Fibroblast of skin of abdomen (primary cell): ENCODE measurements at places on chromosomes 13 and 19.

DNA sequence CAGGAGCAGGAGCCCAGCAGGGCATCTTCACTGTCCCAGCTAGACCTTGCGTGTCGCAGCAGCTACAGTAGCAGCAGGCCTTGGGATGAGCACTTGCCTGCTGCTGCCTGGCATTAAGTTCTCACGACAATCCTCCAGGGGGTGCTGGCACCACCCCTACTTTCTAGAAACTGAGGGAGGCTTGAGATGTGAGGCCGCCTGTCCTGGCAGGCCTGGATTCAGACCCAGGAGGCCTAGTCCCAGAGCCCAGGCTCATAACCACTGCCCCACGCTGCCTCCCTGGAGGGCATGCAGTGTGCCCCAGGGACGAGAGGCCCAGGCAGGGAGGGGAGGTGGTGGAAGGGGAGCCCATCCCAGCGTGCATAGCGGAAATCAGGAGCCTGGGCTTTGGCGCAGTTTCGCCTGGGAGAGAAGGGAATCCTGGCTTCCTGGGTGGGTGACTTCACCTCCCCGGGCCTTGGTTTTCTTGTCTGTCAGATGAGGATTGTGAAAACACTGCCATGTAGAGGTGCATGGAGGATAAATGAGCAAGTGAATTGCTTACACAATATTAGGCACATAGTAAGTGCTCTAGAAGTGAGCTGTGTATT lies 26.1 kb downstream of the PPP5C start:
- no peak for DNase-seq

DNA sequence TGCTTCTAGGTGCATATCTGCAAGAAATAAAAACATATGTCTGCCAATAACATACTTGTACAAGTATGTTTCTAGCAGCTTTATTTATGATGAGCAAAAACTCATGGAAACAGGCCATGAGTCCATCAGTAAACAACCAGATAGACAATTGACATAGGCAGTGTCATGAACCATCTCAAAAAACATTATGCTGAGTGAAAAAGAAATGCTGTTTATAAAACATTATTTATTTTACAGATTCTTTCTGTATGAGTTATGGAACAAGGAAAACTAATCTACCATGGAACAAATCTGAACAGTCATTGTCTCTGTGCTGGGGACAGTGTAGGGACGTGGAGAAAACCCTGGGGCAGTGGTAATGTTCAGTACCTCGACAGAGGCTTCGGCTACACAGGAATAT lies 283.9 kb downstream of the UQCRFS1 start:
- DNase-seq = peak; percentile 24

GRCh38 chr19:17522988-17523872 lies 11.8 kb downstream of the PGLS start:
- no peak for DNase-seq

- DNase-seq = no peak
Observed at GRCh38 chr13:80562433-80563156, 221.7 kb upstream of the SPRY2 start.

DNA sequence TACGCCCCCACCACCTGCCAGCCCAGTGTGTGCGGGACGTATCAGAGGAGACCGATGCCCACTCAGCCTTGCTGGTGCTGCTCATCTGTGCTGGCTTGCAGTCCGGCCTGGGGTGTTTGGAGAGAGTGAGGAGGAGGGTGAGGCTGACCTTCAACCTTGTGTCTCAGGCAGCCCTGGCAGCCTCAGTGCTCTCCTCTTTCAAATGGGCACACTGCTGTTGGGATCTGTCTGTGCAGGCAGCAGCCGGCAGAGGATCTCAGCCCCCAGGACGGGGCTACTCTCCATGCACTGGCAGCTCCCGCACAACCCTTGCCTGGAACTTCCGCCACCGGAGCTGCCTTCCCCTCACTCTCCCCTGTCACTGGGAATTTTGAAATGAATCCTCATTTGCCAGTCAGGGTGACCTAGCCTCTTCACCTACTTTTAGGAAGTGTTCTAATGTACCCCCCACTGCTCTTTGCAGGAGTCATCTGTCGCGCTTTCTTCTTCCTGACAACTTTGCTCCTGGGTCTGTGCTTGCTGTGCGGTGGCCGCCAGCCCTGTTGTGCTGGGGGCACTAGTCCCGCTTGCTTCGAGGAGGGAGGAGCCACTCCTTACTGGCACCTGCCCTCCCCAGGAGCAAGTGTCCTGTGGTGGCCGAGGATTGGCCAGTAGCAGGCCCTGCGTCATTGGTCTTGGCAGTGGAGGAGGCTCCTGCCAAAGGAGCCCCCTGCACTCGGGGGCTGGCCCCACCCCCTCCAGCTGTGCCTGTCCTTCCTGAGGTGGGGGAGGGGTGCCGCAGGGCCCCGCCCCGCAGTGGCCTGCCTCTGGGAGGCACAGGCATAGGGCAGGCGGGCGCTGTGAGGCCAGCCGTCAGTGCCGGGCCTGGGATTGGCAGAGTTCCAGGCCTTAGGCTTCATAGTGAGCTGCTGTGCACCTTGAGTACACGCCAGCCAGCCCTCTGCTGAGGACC lies 53.4 kb downstream of the TSSK6 start:
- no peak for DNase-seq

DNA sequence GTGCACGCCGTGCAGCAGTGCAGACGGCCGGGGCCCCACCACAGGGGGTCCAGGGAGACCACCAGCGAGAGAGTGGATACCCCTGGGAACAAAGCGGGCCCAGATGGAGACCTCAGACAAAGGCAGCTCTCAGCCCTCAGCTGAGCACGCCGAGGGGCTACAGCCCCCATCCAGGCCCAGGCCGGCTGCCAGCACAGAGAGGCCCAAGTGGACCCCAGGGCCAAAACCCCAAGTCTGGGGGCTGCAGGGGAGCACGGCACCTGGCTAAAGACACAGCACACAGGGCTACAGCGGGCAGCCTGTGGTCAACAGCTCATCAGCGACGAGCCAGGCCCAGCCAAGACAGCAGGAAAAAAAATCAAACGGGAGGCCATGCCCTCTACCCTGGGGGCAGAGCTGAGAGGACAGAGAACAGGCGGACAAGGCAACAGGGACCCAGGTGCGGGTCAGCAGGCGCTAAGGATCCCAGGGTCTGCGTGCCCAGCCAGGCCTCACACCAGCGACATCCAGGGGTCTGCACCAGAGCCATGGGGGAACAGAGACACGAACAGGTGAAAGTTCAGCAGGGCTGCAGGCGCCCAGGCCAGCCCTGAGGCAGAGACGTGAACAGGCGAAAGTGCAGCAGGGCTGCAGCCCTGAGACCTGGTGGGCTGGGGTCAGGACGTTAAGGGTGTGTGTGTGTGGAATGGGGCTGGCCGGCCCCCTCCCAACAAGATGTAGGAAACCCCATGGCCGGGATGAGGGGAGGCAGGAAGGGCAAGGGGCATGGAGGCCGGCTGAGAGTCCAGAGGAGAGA lies 34.3 kb downstream of the RASA3 start:
- DNase-seq = no peak

DNA sequence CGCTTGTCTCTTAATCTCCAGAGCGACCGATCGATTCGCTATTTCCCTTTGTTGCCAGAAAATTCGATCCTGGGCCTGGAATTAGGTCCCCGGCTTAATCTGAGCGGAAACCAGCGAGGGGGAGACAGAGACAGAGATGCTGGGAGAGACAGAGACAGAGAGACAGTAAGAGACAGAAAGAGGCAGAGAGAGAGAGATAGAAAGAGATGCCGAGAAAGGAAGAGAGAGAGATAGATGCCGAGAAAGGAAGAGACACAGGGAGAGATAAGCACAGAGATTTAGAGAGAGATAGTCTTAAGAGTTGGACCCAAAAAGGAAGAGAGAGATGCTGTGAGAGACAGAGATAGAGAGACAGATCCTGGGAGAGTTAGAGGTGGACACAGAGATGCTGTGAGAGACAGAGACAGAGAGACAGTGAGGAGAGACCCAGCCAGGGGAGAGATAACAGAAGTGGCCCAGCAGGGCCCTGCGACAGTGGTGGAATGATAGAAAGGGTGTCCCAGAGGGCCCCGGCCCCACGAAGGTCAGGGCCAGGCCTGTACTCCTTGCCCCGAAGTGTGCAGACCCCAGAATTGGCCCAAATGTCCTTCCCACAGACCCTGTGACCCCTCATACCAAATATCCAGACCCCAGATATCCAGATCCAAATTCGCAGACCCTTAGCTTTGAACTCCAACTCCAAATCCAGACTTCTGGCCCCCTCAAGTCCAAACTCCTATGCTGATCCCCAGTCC lies 1.3 kb downstream of the ERFL start:
- DNase-seq = no peak

GRCh38 chr13:97364031-97364430 lies 69.9 kb upstream of the RAP2A start:
- peak; percentile 25 for DNase-seq

- DNase-seq = peak; percentile 69
Observed at GRCh38 chr13:50712881-50713280, 130.6 kb downstream of the DLEU7 start.

- no peak for DNase-seq
Observed at GRCh38 chr19:34278783-34279182, 24.4 kb downstream of the GARRE1 start.

- no peak for DNase-seq
Observed at GRCh38 chr19:8416796-8417195, 3.7 kb downstream of the MARCHF2 start.

- DNase-seq = no peak
Observed at GRCh38 chr19:42272535-42272897, 3.5 kb downstream of the CIC start.

DNA sequence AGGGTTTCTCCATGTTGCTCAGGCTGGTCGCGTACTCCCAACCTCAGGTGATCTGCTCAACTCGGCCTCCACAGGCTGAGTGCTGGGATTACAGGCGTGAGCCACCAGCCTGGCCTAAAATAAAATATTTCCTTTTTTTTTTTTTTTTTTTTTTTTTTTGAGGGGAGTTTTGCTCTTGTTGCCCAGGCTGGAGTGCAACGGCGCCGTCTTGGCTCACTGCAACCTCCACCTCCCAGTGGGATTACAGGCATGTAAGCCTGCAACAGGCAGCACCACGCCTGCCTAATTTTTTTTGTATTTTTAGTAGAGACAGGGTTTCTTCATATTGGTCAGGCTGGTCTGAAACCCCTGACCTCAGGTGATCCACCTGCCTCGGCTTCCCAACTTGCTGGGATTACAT lies 4.9 kb downstream of the ZNF506 start:
- no peak for DNase-seq

- no peak for DNase-seq
Observed at GRCh38 chr13:34340534-34340933, 522.6 kb downstream of the RFC3 start.

- no peak for DNase-seq
Observed at GRCh38 chr19:51000981-51001380, 423 bp downstream of the KLK8 start.

DNA sequence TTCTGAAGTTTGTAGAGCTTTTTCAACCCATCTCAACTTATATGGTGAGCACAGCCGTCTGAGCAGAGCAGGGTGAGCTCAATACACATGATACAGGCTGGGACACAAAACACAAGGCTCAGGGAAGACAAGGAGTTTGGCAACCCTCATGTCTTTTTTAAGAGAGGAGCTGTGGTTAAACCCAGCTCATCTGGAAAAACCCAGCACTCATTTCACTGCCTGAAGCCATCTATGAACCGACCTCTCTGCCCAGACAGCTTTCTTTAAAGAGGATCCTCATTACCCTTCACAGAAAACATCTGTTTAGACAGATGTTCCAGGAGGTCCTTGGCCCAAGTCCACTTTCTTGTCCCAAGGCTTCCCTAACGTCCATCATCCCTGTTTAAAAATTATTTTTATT lies 170.0 kb upstream of the TSHZ3 start:
- no peak for DNase-seq

- no peak for DNase-seq
Observed at GRCh38 chr13:73675821-73676220, 458.4 kb downstream of the KLF12 start.

- DNase-seq = peak; percentile 29
Observed at GRCh38 chr13:67880916-67881315, 650.8 kb upstream of the PCDH9 start.

- DNase-seq = no peak
Observed at GRCh38 chr13:27868641-27869435, 51.0 kb upstream of the PDX1 start.

DNA sequence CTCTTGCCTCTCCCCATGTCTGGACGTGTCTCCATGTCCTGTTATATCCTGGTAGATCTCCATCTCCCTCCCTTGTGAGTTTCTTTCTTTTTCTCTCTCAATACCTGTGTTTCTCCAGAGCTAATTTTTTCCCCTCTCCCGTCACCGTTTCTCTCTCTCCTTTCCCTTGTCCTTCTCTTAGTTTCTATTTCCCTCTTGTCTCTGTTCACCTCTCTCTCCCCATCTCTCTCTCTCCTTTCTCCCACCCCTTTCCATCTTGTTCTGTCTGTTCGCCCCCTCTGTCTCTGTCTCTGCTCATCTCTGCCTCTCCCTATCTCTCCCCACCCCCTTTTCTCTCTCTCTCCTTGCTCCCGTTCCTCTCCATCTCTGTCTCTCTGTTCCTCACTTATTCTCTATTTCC lies 13.0 kb downstream of the SLC8A2 start:
- DNase-seq = no peak

- DNase-seq = no peak
Observed at GRCh38 chr19:17202249-17202648, 12.9 kb upstream of the USE1 start.

DNA sequence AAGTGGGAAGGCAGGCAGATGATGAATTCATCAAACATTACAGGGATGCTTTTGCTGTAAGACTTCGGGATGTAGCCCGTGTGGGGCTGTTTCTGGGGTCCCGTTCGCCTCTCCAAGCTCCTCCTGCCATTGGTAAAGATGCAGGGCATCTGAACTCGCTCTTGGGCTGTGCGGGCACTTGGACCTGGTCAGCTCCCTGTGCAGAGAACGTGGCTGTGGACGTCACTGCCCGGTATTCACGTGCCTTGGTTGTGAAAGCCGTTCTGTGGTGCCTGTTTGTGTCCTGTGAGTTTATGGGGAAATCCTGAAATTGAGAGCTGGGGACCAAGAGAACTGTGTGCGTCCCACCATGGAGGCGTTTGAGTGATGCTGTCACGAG lies 5.4 kb downstream of the TFDP1 start:
- DNase-seq = no peak

DNA sequence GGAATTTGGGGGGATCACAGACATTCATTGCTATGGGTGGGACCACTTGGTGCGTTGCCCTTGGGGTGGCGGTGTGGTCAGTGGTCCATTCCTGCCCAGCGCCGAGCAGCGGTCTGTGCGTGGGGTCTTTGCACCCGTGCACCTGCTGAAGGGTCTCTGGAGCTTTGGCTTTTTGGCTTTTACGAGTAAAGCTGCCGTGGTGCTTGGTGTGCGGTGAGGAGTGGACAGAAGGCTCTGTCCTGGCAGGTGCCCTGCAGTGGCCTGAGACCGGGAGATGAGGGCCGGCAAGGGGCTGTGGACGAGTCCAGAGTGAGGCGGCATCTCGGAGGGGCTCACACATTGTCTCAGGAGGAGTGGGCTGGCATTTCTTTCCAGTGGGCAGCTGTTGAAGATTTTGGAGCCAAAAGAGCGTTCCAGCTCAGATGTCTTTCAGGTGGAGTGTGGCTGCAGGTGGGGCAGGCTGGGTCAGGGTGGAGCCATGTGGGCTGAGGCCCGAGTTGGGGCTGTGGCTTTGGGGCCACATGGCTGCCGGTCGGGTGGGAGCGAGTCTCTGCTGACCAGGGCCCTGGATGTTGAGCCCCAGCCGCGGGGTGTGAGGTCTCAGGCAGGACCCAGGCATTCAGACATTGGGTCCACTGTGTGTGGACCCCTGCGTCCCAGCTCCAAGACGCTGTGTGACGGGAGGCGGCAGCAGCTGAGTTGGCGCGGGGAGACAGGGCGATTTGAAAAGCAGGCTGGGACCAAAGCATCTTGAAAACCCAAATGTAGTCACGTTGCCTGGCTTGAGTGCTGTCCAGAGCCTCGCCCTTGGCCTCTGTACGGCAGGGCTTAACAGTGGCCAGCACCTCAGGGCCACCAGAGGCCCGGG lies 11.7 kb downstream of the GNA11 start:
- DNase-seq = no peak
